ENCODE measurements at places on chromosomes 12 and 14. TPM values are rescaled to one million over a fixed set of nuclear protein-coding genes. Genes with fewer than 3 reads are reported as not detected.

DNA sequence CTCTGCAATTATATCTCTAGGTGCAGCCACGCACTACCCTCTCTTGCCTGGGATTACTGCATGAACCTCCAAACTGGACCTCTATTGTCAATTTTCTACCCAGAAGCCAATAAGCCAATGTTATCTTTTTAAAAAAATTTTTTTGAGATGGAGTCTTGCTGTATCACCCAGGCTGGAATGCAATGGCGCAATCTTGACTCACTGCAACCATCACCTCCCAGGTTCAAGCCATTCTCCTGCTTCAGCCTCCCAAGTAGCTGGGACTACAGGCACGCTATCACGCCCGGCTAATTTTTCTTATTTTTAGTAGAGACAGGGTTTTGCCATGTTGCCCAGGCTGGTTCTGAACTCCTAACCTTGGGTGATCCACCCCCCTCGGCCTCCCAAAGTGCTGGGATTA is 11.2 kb upstream of the PXN start:
- no peak for DNase-seq

- DNase-seq = no peak
These were observed 58.2 kb downstream of the TBC1D30 start for GRCh38 chr12:64882687-64883086.

DNA sequence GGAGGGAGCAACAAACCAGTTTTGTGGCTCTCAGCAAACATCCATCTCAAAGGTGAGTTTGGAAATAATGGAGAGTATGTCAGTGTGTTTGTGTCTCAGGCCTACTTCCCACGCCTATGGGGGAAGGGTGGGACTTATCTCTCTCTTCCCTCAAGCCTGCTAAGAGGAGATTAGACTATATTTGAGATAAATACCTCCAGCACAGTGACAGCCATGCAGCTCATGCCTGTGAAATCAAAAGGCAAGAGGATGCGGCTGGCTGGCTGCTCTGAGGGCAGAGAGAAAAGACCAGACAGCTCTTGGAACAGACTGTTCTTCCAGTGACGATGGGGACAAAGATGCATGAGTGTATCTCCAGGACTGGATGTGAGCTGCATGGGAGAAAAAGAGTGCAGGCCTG is 14.7 kb upstream of the POC1B start:
- no peak for DNase-seq

- no peak for DNase-seq
These were observed 59.5 kb downstream of the LRIG3 start for GRCh38 chr12:58860788-58861240.

- DNase-seq = no peak
These were observed 3.5 kb upstream of the BDKRB1 start for GRCh38 chr14:96252323-96252998.

DNA sequence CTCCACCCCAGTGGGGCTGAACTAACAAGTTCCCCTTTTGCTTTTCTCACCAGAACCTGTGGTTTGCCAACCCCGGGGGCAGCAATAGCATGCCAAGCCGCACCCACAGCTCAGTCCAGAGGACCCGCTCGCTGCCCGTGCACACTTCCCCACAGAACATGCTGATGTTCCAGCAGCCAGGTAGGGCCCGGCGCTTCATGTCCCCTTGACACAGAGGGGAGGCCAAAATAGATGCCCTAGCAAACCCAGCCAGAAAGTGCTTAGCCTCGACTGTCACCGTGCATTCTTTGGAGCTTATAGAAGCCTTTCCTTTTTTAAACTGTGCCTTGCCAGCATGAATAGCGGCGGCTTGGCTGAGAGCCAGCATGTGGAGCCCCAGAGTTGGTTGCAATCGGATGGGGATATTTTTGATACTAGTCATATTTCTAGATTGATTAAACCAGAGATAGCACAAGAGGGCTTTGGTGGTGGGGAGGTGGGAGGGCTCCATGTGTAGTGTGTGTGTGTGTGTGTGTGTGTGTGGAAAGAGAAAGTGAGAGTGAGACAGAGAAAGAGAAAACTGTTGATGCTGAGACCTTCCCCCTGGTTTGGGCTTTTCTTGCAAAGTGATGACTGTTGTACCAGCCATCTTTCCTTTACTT is 126.1 kb downstream of the GCH1 start:
- DNase-seq = peak; percentile 81

DNA sequence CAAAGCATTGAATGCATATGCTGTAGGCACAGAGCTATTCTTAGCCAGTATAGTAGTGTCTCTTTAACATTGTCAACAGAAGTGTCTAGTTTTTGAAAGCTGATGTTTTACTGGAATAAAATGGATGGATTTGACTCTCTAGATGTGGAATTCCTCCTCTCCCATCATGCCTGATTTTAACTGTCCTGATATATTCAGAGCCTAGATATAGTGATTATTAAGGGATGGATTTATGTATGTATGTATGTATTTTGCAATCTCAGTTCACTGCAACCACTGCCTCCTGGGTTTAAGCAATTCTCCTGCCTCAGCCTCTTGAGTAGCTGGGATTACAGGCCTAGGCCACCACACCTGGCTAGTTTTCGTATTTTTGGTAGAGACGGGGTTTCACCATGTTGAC is 144.8 kb upstream of the NAV3 start:
- DNase-seq = no peak

DNA sequence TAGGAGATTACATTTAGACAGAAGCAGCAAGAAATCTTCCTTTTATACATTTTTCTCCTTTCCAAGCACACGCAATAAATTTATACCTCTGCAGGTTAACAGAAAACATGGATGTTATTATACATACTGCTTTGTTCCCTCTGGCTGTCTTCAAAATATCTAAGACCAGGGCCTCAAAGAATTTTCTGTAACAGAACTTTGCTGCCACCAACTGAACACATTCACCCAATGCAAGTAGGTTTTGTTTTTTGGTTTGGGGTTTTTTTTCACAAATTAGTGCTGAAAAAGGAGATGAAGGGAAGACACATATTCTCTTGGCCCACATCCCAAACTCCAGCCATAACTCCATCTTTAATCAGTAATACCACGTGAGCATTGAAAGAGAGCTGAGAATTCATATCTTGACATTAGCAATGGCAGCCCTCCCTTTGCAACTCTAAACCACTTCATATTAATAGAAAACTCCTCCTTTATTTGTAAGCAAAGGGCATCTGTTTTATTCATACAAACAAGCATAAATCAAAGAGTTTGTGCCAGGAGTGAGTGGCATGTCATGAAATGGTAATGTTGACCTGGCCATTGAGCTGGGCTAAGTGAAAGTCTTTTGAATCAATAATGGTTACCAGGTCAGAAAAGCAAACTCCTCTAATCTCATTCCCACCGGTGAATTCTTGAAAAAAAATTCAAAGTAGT is 150.8 kb upstream of the FSCB start:
- no peak for DNase-seq

DNA sequence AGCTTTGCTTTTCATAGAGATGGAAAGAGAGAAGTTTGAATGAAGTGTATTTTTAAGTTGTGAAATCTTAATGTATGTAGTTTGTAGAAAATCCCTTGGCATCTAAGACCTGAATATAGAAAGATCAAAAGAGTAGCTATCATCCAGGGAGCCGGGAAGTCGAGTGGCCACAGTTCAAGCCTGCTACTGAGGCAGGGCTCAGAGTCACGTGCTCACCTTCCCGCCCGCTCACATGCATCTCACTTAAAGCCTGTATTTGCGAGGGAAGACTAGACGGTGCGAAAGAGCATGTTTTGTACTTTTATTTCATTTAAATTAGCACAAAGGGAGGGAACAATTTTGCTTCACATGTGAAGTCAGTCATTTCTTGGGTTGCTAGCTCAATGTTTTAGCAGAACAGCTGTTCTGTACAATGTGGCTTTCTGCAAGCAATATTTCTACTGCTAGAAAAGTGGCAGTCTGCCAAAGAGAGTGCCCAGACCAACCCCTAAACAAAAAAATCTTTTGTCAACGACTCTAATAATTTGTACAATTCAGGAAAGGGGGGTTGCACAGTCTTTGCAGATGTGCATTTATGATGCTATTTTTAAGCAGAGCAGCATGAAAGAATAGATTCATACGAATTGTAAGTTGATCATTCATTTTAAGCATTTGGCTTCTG is 290.7 kb downstream of the NPAS3 start:
- no peak for DNase-seq

DNA sequence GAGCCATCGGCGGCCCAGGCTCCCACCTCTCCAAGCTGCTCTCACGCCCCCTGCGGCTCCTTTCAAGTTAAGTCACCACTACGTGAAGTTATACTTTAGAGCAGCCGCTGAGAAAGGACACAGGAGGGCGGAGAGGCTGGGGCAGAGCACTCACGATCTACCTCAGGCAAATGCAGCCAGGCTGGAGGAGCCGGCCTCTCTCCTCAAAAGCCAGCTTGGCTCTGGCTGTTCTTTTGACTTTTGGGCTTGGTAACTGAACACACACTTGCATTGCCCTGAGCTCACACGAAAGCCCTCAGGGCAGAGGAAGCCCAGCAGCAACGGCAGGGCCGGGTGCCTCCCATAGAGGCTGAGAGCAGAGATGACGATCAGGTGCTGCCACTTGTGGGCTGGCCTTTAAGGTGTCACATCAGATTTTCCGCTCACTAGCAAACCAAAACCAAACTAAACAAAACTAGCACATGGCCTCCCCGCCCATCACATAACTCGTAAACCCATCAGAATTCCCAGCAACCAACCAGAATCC is 75.2 kb downstream of the PITPNM2 start:
- DNase-seq = no peak

ADCY4 gene
- total RNA-seq = 13.9 TPM

TAS2R7 gene
- not detected for total RNA-seq

CLEC9A gene
- total RNA-seq = not detected

LLPH gene
- total RNA-seq = 13.4 TPM

All from psoas muscle (tissue), 8 donors.